CD4-positive, alpha-beta T cell treated with Interleukin-6 at 100 ng/mL for 8 hours (primary cell): ENCODE measurements at places on chromosomes 7 and 10.

GRCh38 chr7:73899731-73900142 is 38.8 kb downstream of the TMEM270 start:
- no peak for DNase-seq

DNA sequence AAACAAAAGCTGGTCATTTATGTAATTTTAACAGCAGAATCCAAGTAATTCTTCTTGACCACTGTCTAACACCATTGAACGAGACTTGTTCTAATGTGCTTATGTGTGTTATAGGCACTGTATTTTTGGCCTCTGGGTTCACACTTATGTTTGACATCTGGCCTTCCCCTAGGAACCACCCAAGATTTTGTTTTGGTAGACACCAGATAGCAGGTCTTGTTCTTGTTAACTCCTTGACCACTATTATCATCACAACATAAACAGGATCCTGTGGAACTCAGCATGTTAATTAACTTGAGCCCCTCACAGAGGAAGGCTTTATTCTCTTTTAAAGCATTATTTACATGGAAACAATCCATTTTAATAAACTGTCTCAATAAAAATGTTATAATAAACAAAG is 167.7 kb downstream of the SEMA3D start:
- no peak for DNase-seq

DNA sequence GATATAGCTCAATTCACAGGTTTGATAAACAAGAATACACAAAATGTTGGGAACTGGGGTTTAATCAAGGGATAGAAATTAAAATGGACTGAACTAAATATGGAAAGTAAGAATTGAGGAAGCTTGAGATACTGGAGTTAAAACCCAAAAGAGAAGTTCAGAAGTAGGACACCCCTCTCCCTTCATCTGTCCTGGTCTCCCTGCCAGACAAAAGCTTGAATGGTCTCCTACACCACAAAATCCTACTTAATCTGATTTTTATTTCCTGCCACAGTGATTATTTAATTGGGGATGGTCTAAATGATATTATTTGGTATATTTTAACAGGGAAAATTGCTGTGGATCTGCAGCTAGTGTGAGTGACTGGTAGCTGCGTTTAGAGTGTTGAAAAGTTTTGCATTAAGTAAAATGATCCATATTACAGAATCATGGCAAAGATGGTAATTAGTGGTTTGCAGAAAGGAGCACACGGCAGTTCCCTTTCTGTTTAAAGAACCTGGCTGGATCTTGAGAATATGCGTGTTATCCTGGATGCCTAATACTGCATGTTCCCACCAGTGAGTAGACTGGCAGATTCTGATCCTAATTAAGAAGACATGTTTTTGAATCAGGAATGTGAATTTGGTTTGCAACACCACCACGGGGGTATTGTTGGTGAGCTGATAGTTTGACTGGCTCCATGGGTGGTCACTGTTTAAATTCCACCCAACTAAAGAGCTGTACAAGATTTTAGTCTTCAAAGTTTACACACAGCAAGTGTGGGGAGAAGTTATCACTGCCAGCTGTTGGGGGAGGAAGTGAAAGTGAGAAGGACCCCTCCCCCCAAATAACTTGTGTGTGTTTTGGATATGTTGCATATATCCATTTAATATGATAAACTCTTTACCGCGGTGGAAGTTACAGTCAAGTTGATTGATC is 5.5 kb downstream of the RBM20 start:
- no peak for DNase-seq

- no peak for DNase-seq
Observed at GRCh38 chr7:124033807-124034753, 1.2 kb upstream of the TMEM229A start.

DNA sequence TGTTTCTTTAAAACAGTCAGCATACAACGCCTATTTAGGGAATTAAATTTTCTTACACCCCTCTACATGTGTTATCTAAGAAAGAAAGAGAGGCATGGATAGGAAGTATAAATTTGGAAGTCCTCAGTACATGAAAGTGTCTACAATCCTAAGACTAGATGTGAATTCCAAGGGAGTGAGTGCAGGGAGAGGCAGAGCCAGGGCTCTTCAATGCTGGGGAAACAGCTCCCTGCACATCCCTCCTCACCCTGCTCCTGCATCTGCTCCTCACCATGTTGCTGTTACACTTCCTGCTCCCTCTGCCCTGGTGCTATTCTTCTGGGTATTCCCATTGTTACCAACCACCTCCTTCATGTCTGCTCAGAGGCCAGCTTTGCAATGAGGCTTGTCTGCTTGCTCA is 229.1 kb upstream of the AKR1E2 start:
- no peak for DNase-seq

- no peak for DNase-seq
Observed at GRCh38 chr7:128959296-128959695, 21.6 kb downstream of the IRF5 start.

DNA sequence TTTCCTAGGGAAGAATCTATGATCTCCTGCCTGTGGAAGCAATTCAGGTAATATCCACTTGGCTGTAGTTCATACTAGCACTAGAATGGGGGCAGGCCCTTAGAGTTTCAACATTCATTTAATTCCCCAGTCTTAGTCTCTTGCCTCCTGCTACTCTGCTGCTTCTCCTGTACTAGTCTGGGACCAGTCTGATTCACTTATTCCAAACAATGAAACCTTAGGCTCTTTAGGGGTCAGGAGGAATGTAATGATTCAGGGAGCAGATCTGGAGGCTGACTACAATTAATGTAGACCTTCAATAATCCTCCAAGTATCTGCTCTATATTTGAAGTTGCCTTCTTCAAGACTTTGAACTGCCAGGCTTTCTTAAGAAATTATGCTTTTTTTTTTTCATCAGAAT is 101.8 kb downstream of the GNAT3 start:
- DNase-seq = no peak

GRCh38 chr10:13669182-13669855 is 82.6 kb downstream of the PRPF18 start:
- DNase-seq = no peak

DNA sequence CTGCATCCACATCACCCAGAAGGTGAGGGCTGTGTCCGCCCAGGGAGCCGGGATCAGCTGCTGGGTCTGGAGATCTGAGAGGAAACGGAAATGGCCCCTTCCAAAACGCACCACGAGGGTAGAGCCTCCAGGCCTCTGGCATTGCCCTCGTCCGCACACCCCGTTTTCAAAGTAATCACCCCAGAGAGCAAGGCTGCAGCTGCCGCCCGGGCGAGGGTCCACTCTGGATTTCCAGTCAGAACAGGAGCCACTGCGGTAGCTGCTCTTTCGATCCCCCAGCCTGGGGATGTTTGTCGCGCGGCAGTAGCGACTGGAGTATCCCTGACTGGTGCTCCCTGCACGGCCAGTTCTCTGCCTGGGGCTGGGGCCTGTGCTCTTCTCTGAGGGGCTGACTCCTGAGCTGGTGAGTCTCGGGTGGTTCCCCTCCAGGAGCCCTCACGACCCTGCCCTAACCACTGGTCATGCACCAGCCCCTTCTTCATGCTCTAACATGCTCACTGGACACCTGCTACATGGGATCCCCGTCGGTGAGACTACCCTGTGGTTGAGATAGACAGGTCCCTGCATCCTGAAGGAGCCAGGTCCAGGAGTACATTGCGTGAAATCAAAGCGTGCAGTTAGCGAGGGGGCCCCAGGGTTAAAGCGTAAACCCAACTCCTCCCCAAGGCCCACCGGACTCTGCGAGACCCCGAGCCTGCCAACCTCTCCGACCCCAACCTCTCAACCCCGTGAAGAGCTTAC is 99.2 kb downstream of the FOXL3 start:
- no peak for DNase-seq

GRCh38 chr7:150356265-150356897 is 12.2 kb upstream of the REPIN1 start:
- peak; percentile 43 for DNase-seq

DNA sequence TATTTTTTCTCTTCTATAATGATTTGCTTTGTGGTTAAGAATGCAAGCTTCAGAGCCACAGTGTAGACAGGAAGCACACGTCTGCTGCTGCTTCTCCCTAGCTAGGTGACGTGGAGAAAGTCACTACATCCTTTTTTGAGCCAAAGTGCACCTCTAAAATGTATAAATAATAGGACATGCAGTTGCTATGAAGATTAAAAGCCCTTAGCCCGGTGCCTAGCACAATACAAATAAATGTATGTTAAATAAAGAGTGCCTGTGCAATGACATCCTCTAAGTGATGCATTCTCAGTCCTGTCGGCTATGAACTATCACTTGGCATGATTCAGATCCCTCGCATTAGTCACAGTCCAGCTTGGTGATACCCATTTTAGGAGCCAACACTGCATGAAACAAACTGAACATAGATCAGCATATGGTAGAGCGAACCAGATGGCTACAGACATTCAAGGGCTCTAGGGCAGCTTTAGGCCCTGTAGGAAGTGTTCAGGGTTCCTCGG is 4.8 kb upstream of the TRDMT1 start:
- DNase-seq = peak; percentile 70

- no peak for DNase-seq
Observed at GRCh38 chr7:85103962-85104361, 82.9 kb downstream of the SEMA3D start.

GRCh38 chr10:114286921-114287320 is 47.9 kb downstream of the VWA2 start:
- no peak for DNase-seq

DNA sequence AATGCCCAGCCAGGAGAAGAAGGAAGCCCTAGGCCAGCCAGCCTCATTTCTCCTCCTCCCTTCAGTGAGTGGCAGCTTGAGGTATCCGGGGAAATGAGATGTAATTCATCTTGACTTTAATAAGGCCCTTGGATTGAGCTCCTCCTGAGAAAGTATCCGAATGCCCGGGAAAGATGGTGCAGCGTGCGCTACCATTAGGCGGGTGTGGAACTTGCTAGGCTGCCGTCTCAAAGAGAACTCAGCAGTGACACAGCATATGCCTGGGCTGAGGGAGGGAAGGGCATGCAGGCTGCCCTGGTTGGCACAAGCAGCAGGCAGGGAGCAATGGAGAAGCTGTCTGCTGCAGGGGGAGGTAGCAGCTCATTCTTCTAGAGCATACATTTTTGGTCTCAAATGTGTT is 659.8 kb upstream of the FOXK1 start:
- DNase-seq = no peak
